ENCODE measurements at places on chromosomes 7 and 10. TPM values are rescaled to one million over a fixed set of nuclear protein-coding genes. Genes with fewer than 3 reads are reported as not detected.

DNA sequence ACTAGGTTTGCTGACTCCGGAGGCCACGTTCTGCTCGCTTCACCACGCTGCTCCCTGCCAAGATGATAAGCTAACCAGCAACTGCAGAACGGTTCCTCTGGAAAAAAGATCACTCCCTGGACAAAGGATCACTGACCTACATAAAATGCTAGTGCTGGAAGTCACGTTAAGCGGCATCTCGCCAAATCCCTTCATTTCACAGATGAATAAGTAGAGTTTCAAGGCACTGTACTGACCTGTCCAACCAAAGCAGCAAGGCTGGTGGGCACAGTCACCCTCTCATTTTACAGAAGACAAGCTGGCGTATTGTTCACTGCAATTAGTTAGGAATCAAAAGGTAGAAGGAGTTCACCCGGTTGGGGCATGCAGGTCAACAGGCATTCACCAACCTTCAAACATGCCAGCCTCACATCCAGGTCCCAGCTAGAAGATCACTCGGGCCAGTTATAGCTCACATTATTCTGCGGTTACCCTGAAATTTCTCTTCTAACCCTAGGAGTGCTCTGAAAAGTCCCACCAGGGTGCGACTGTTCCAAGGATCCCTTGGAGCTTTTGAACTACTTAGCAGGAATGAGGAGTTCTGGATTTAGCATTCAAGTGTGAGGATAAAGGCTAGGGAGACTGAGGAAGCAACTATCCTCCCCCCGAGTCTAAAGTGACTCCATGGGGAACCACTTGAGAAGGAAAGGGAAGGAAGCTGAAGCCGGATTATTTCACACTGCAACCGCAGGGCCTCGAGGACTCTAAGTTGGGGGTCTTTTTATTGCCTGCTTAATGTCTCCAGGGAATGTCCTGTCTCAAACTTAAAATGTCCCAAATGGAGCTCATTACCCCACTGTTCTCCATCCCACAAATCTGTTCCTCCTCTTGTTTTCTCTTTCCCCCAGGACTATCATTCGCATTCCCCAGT, 32.8 kb downstream of the HIPK2 start:
- DNase-seq, result no peak

DNA sequence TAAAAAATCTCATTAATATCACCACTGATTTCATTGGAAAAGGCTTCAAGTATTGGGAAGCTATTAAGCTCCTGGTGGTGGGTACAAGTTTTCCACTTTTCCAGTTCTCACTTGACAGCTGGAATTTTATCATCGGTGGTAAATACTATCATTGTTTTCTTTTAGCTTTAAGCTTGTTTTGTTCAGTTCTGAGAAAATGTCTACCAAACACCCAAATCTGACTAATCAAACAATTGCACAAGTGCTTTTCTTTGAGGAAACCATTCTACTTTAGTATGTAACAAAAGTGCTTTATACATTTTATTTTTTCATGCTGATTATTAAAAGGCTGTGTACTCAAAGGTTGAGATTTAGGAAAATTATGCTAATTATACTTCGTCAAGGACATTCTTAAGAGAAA, 7.9 kb downstream of the PRPF18 start:
- DNase-seq, result no peak

- DNase-seq, result no peak
Observed at GRCh38 chr10:42553064-42553407, 85.3 kb downstream of the ZNF33B start.

DNA sequence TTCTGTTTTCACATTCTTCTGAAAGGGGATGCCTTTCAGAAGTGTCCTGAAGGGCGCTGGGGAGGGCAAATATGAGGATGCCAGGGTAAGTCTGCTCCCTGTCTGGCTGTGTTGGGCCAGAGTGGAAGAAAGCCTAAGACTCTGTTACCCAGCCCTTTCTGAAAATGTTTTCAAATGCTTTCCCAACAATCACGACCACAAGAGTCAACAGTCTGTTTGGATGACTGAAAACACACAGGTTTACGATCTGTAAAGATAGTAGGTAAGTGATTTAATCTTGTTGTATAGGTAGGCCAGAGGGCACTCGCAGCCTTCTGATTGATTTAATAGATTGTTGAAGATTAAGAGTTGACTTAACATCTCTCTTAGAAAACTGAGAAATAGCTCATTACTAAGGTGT, 13.2 kb downstream of the SGPL1 start:
- DNase-seq, result no peak

GRCh38 chr7:79612903-79613302, 159.4 kb upstream of the MAGI2 start:
- DNase-seq, result no peak

The TBX20 gene
- total RNA-seq, result not detected

The ADRB1 gene
- 3.3 TPM for total RNA-seq

The LEP gene
- not detected for total RNA-seq
